Transverse colon (tissue), 4 donors: ENCODE measurements at places on chromosomes 16 and 17.

DNA sequence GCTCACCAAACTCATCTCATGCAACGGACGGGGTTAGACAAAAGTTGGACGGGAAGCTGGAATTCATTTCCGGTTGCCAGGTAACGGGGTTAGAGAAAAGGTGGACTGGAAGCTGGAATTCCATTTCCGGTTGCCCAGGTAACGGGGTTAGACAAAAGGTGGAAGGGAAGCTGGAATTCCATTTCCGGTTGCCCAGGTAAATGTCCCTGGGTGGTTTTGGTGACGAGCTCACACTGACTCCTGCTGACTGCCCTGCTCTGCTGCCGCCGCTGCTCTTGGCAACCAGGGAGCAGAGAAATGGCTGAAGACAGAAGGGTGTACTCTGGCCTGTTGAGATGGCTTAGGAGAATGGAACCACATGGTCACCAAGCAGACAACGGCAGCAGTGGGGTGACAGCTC is 170.3 kb upstream of the RPH3AL start:
- no peak for DNase-seq

- no peak for DNase-seq
Observed at GRCh38 chr16:27424772-27425498, 23.0 kb downstream of the IL21R start.

GRCh38 chr17:79627184-79627765 is 16.4 kb upstream of the RBFOX3 start:
- DNase-seq: no peak

- DNase-seq: no peak
Observed at GRCh38 chr17:9408868-9409829, 166.5 kb downstream of the STX8 start.

- DNase-seq: no peak
Observed at GRCh38 chr17:49000943-49001342, 3.8 kb downstream of the IGF2BP1 start.

DNA sequence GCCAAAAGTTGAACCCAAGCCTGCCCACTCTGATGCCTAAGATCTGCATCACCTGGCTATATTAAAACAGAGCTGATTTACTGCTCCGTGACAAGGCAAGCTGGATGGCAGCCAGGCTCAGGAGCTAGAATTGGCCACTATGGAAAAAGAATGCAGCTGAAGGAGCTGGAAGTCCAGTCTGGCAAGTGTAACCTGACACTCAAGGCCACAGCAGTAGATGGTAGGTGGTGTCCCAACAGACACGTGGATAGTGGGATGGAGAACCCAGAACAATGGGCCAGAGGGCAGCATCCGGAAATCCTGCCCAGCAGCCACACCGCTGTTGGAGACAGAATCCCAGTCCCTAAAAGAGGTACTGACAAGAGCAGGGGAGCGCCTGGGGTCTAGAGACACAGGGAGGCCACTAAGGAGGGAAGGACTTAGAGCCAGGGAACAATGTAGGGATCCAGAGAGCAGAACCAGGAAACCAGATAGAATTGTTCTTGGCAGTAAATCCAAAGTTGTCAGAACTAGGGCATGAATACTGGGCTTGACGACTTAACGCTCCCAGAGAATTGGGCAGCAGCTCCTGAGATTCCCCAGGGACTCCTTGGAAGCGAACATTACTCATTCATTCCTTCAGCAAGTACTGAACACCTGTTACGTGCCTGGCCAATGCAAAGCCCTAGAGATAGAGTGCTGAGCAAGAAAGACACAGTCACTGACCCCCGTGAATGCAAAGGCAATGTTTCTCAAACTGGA is 85.7 kb downstream of the CDYL2 start:
- DNase-seq: no peak

- DNase-seq: no peak
Observed at GRCh38 chr16:87057211-87057881, 259.8 kb downstream of the C16orf95 start.
